ENCODE measurements at places on chromosomes 16 and 17.

GRCh38 chr17:75133001-75133400 lies 1.5 kb upstream of the NT5C start:
- peak; percentile 7 for DNase-seq

GRCh38 chr17:935485-935884 lies 44.1 kb downstream of the NXN start:
- DNase-seq: no peak

GRCh38 chr16:84570739-84571403 lies 47.0 kb downstream of the COTL1 start:
- no peak for DNase-seq

DNA sequence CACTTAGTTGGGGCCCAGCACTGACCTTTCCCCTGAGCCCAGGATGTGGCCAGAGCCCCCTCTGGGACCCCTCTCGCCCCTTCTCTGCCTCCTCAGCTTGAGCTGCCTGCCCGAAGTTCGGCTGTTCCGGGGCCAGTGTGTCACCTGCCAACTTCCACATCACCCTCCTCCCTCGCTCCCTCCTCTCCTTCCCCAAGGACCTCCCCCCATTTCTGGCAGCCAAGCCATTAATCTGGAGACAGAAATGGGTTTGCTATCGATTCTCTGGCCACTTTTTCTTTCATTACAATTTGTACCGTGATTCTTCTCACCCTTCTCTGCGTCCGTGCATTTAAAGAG lies 8.8 kb upstream of the ADAM11 start:
- DNase-seq: no peak

GRCh38 chr17:72838068-72838467 lies 254.4 kb downstream of the SLC39A11 start:
- no peak for DNase-seq

GRCh38 chr17:27572665-27573064 lies 58.3 kb upstream of the LGALS9 start:
- peak; percentile 79 for DNase-seq
